HFFc6 (cell line): ENCODE measurements at places on chromosomes 13 and 19.

DNA sequence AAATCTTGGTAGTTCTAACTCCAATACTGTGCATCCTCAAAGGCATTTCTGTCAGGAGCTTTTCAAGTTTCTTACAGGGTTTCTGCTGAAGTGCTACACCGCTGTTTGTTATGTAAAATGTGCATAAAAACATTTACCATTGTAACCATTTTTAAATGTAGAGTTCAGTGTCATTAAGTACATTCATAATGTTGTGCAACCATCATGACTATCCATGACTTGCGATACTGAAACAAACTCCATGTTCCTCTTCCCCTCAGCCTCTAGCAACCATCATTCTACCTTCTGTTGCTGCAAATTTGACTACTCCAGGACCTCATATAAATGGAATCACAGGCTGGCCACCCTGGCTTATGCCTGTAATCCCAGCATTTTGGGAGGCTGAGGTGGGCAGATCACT is 14.4 kb upstream of the SLC25A42 start:
- DNase-seq: no peak

DNA sequence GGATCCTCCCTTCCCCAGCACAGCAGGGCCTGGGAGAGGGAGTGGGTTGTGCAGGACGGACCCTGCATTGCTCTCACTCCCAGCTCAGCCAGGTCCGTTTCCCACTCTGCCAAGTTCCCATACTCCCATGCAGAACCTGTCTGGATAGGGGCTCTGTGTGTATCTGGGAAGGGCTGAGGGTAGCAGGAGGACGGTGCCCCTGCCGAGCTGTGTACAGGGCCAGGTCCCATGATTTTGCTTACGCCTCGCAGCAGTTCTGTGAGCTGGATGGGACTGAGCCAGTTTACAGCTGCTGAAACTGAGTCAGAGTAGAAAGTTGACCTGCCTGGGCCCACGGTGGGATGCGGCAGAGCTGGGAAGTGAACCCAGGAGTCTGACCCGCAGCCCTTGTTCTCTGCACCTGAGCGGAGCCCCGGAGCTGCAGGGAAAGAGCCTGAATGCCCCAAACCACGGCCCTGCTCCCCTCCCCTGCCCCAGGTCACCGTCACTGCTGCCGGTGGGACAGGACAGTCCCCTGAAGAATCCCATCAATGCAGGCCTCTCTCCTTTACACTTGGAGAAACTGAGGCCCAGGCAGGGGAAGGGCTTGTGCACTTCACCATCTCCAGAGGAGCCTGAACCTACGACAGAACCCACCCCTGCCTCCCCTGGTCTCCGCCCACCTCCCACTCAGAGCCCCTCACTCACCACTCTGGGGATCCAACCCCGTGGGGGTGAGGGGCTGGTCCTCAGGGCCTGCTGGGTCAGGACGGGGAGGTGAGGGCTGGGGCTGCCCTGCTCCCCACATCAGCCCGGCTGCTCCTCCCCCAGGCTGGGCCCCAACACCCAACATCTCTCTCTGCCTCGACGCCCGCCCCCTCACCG is 3.5 kb downstream of the LILRB5 start:
- DNase-seq: no peak

DNA sequence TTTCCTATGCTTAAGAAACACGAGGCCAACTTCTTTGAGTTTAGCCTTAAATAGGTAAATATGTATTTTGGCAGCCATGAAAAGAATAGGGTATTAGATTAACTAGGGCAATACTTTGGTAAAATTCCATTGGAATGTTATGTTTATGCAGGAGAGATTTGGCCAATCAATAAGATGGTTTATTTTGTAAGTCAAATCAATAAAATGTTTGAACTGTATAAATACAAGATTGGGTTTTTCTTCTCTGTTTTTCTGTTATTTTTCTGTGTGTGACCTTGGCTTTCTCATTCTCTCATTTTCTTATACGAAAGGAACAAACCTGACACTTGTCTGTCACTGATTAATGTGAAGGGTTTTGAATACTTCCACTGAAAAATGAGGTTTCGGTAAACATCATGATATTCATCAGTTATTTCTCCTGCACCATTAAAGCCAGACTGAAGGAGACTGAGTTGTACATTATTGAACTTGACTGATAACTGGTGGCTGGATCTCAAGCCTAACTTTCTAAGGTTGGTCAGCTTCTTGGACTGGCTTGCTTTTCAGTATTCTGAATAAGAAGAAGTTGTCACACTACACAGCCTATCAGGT is 8.6 kb downstream of the FRY start:
- no peak for DNase-seq

GRCh38 chr19:47106821-47107201 is 6.8 kb downstream of the ZC3H4 start:
- peak; percentile 83 for DNase-seq

DNA sequence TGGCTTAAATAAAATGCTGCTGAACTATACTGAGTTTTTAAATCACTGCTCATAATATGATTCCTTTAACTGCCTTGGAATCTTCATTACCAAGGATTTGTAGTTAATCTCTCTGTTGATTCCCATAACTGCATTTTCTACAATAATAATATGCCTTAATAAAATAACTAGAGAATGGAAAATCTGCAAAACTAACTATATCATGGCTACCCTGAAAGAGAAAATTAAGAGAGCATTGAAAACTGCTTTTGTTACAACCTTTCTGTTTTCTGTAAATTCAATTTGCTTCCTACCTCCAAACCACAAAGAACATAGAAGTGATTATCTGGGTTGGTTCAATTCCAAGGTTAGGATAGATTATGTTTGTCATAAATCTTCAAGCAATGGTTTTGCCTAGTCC is 202.8 kb upstream of the ATXN8OS start:
- DNase-seq: no peak

DNA sequence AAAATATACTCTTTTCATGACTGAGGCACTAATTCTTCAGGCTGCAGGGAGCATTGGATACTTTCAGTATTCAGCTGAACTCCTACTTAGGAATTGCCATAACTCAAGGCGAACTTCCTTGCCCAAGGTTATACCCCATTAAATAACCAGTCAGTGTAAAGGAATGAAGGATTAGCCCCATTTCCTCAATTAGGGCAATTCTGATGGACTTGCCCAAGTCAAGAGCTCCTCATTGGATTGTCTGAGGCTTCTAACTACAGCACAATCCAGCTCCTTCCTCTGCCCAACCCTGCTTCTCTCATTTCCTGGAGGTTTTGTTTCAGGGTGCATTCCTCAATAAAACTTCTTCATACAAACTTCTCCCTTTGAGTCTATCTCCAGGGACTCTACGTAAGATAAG is 329.2 kb downstream of the LIG4 start:
- no peak for DNase-seq

DNA sequence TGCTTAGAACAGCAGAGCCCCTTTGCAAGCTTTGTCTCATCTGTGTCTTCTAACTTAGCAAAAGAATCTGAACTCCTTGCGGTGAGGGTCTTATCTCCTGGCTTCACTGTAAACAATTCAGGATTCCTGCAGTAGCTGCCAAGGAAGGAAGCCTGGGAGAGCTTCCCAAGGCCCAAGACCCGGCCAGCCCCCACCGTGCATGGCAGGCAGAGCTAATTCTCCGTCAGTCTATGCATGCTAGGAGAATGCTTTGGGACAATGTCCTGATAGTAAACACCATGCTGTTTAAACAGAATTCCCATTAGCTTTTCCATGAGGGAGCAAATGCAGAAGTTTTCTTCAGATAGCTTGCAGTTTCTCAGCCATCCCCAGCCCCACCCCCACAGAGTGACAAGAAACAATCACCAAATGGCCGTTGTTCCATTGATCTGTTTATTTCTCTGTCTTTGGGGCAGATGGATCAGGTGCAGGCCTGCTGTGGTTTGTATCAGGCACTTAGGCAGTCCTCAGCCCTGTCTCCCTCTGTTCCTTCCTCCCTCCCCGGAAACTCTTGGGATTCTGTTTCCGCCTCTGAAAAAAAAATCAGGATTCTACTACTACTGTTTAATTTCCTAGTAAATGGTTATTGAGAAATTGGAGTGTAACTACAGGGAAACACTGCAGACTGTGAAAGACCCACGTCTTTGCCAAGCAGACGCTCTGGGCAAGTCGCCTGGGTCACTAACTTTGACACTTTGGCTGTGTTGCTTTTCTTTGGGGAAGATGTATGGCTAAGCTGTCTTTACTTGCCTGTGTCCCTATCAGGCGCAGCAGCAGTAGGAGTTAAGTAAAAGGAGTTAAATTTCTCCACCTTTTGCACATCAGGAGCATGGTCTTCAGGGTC is 40.7 kb upstream of the SPATA13 start:
- no peak for DNase-seq

DNA sequence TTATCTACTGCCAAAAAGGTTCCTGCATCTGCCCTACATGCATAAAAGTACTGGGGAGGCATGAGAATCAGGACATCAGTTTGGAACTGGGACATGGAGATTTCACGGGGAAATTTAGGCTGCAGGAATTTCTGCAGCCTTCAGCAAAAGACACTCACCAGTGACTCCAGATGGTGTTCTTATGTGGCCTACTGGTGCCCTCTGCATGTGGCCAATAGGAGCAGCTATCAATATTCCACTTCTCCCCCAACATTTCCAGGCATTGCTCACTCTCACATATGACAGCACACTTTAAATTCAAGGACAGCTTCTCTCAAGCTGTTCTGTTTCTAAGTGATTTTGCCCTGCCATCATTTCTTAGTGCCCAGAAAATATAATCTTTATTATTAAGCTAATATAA is 570.5 kb upstream of the ARGLU1 start:
- no peak for DNase-seq

DNA sequence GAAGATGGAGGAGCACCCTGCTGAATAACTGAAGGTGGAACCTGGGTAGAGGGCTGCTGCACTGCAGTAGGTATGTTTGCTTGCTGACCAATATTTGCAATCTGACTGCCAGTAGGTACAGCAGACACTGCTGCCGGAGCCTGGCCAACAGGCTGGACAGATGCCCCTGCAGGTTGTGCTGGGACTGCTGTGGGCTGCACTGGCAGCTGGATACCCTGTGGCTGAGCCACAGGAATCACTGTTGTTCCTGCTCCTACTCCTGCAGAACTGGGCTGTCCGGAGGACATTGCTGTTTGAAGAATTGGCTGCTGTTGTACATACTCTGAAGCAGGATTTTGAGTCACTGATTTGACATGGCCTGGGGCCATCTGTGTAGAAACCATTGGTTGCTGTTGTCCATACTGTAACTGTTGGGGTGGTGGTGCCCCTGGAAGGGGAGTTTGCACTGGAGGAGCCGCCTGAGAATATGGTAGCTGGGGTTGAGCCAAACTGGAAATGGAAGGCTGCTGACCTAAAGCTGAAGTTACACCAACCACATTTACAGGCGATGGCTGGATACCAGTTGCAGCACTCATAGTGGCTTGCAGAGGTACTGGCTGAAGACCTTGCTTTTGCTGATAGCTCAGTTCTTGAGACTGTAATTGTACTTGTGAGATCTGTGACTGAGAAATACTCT is 2.2 kb downstream of the TSC22D1 start:
- DNase-seq: peak; percentile 62

DNA sequence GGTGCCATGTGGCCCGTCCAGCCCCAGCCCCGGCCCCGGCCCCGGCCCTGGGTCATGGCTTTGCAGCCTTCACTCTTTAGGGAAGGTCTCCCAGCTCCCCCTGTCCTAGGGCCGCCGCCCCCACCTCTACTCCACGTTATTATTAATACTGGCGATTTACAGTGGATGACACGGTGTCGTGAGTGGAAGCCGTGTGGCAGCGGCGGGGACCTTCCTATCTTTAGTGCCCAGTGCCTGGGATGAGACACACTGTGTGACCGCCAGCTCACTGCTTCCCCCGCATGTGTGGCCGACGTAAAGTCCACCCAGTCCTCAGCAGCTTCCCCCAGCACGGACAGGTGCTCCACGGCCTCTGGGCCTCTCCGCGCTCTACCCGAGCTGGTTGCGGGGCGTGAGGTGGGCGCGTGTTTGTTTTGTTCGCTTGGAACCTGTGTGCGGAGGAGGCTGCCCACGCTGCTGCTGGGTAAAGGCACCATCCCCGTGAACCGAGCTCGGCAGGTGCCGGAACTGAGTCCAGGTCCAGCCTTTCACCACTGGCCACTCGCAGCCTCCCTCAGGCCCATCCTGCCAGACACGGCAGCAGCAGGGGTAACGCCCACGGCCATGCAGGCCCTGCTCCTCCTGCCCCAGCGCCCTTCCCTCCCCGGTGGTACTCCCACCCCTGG is 70.9 kb upstream of the MCF2L start:
- DNase-seq: no peak

DNA sequence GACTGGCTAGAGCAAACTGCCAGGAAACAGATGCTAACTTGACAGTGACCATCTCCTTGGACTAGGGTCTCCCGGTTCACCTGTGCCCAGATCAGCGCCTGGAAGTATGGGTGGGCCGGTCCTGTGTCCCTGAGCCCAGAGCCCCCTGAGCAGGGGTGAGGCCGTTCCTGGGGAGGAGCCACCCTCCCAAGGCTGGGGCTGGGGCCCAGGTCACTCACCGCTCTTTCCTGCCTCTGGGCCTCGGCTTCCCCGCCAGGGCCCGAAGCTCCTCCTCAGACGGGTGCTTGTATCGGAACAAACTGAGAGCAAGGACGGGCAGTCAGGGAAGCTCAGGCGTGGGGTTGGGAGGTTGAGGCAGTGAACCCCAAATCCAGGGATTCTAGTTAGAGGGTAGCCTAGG is 5.4 kb downstream of the TMEM161A start:
- DNase-seq: no peak

DNA sequence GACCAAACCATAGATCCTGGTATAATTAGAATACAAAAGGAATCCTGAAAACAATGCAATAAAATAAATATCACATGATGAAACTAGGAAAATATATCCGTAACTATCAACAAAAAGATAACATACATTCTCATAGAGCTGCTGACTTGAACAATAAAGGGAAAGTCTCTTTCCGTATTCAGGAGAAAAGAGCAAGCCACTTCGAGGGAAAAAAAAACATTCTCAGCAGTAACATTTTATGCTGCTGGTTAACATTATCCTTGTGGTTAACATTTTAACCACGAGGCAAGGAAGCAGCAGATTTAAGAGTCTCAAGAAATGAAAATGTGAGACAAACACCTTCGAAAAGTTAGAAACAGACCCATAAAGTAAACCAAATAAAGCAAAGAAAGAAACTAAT is 25.8 kb downstream of the NALCN start:
- DNase-seq: peak; percentile 48

GRCh38 chr19:7919610-7920518 is at the start of gene SNAPC2:
Gene SNAPC2, plus strand, starts transcription at chr19:7920338. Its CDS starts 29 bp downstream, at chr19:7920367.
- DNase-seq: peak; percentile 96

DNA sequence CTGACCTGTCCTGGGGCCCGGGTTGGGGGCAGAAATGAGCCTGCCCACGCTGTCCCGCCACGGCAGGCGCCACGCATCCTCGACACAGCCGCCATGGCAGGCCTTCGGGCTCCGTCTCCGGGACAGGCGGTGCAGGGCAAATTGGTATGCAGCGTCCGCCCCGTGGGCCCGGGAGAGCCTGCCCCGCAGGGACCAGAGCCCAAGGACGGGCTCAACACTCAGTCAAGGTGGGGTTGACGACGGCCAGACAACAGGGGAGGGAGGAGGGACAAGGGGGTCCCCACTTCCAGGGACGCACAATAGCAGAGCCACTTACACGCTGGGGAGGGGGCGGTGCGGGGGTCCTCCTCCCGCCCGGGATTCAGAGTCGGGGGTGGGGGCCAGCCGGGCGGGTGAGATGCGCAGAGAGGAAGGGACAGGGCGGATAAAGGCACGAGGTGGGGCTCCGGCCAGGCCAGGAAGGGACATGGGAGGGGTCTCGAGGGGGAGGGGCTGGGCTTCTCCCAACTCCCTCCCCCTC is 1.2 kb downstream of the CTXN1 start:
- DNase-seq: no peak
